ACHN (cell line): ENCODE measurements at places on chromosomes 1 and 21.

- DNase-seq = no peak
Observed at GRCh38 chr1:230170153-230170547, 103.1 kb downstream of the GALNT2 start.

DNA sequence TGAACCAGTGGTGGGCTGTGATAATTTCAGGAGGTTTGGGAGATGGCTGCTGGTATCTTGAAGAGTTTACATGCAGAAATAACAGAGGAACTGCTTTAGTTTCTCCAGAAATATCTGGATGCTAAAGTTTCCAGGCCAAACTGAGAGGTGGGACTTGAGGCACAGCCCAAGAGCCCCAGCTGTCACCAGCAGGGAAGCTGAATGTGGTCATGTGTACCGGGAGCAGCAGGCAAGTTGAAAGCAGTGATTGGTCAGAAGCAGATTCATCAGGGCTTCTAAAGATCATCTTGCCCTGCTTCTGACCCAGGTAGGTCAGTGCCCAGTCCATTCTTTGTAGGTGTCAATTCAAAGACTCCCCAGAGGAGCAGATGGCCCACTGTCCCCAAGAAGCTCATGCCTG lies 7.9 kb upstream of the RPTN start:
- no peak for DNase-seq

DNA sequence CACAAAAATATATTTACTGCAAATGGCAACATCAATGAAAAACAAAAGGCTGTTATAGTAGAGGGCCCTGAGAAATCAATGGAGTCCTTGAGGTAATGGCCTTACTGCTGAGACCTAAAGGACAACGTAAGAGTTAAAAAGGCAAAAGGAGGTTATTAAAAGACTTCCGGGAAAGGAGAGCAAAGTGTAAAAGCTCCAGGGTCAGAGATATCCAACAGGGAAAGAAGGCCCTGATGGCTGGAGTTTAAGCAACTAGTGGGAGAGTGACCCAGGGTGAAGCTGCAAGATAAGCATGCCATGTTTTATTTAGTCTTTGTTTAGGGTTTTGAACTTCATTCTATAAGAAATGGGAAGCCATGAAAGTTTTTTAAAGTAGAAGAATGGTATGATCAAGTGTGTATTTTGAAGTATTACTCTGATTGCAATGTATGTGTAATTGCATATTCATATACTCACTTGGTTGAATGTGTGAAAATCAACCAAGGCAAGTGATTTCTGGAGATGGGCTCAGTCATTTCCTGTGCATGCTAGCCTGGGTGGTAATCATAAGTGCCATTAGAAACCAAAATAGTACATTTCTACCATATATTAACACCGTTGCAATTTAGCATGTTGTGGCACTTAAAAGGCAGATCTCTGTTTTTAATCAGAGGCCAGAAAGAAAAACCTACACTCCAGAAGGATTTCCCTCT lies 5.3 kb upstream of the DPYD start:
- no peak for DNase-seq

GRCh38 chr1:228972576-228972975 lies 237.3 kb downstream of the RHOU start:
- no peak for DNase-seq

GRCh38 chr1:152735648-152736047 lies 22.2 kb upstream of the KPRP start:
- DNase-seq = peak; percentile 20

DNA sequence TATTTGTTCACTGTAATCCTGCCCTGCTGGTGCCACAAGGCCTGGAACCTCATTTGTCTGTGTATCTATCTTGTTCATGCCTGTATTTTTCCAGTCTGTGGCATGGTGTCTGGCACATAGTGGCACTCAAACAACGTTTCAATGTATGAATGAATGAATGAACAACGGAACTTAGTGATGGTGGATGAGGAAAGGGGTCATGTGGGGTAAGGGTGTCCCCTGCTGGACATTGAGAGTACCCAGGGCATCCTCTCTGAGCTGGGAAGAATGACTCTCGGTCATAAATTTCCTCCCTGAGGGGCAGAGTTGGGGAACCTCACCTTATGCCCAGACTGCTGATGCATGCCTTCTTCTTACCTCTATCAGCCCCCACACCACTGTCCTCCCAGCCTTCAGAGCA lies 18.9 kb upstream of the ZNF683 start:
- DNase-seq = peak; percentile 53

DNA sequence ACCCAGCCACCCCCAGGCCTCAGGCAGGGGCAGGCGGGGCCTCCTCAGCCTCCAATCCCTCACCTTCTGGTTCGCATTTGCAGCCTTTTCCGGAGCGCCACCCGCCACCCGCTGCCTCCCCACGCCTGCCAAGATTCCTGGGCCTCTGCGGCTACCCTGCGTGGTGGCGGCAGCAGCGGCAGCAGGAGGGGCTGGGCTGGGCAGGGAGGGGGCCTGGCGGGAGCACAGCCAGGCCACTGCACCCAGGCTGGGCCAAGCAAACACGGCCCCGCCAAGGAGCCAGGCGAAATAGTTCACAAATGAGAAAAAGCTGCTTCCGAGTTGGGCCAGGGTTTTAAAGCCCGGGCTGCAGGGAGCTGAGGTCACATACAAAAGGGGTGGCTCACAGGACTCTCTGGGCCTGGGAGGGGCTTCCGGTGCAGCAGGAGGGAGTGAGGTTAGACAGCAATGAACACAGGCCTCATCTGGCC lies 9.8 kb downstream of the COL8A2 start:
- DNase-seq = no peak
